ENCODE measurements at places on chromosomes 3 and 15.

DNA sequence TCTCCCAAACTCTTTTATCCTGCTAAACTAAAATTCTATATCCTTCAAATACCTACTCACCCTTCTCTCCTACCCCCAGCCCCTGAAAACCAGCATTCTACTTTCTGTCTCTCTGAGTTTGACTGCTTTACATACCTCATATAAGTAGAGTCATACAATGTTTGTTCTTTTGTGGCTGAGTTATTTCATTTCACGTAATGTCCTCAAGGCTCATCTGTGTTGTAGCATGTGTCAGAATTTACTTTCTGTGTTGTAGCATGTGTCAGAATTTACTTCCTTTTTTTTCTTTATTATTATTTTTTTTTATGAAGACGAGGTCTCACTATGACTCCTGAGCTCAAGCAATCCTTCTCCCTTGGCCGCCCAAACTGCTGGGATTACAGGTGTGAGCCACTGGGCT, 20.1 kb downstream of the IFT122 start:
- DNase-seq, result no peak

- DNase-seq, result no peak
Measured at GRCh38 chr3:184757022-184757651, 45.3 kb upstream of the MAGEF1 start.

GRCh38 chr15:56053046-56053400, 59.6 kb upstream of the NEDD4 start:
- DNase-seq, result no peak

GRCh38 chr3:77513542-77513941, 473.6 kb downstream of the ROBO2 start:
- DNase-seq, result peak; percentile 29

DNA sequence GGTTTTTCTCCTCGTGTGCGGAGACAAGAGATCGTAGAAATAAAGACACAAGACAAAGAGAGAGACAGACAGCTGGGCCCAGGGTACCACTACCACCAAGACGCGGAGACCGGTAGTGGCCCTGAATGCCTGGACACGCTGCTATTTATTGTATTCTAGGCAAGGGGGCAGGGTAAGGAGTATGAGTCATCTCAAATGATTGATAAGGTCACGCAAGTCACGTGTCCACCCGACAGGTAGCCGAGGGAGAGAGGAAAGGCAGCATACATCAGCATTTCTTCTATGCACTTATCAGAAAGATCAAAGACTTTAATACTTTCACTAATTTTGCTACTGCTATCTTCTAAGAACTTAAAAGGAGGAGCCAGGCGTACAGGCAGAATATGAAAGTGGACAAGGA, 28.2 kb downstream of the MYL3 start:
- DNase-seq, result no peak

DNA sequence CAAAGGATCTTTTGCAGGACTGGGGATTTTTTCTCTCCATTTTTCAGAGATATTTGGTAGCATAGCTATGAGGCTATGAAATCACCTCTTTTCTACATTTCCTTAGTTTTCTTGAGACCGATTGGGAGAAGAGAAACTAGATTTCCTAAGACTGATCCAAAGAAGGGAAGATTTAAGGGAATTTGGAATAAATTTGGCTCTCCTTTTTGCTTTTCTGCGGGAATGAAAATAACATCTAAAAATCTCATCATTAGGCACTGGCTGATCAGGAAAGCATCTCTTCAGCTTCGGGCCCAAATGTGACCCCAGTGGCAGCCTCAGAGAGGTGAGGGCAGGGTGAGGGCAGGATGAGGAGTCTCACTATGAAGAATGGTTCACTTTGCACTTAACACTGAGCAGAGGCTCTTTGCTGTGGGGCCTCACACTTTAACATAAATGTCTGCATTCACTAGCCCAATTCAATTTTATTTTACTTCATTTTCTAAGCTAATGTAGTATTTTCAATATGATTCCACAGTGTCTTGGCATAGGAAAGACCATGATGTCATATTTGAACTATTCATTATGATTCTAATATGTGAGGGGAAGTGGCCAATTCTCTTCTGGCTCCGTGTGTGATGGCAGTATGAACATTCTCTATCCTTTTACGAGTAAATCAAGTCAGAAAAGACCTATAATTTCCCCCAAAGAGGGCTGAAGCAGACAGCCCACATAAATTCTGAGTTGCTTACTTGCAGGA, 193.2 kb downstream of the MEX3B start:
- DNase-seq, result no peak

GRCh38 chr3:193946945-193947344, 189.0 kb upstream of the HES1 start:
- no peak for DNase-seq

GRCh38 chr3:172546105-172546504, 22.9 kb upstream of the TNFSF10 start:
- DNase-seq, result no peak

- DNase-seq, result no peak
Measured at GRCh38 chr15:88782465-88782864, 20.8 kb upstream of the ACAN start.

- no peak for DNase-seq
Measured at GRCh38 chr15:38972831-38973230, 408.2 kb upstream of the RASGRP1 start.

Data from NCI-H1417 (cell line).